ENCODE measurements at places on chromosomes 4 and X. TPM values are rescaled to one million over a fixed set of nuclear protein-coding genes. Genes with fewer than 3 reads are reported as not detected.

DNA sequence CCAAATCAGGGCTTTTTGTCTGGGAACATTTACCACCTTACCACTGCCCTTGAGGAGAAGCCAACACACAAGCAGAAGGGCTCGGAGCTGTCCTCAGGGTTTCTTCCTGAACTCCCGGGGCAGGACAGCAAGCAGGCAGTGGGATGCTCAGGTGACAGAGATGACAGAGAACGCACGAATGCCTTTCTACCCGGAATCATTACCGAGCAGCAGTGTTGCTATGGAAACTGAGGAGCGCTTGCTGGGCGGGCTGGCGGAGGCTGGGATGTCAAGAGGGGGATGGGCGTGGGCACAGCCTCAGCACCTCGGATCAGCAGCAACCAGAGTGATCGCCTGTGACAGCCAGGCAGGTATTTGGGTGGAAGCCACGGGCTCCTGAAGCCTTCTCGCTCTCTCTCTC lies 17.8 kb downstream of the SSR4 start:
- DNase-seq: no peak

GRIA3 gene
- not detected for total RNA-seq

GRCh38 chr4:173520921-173521466 lies 9.0 kb downstream of the HAND2 start:
- DNase-seq: no peak

DNA sequence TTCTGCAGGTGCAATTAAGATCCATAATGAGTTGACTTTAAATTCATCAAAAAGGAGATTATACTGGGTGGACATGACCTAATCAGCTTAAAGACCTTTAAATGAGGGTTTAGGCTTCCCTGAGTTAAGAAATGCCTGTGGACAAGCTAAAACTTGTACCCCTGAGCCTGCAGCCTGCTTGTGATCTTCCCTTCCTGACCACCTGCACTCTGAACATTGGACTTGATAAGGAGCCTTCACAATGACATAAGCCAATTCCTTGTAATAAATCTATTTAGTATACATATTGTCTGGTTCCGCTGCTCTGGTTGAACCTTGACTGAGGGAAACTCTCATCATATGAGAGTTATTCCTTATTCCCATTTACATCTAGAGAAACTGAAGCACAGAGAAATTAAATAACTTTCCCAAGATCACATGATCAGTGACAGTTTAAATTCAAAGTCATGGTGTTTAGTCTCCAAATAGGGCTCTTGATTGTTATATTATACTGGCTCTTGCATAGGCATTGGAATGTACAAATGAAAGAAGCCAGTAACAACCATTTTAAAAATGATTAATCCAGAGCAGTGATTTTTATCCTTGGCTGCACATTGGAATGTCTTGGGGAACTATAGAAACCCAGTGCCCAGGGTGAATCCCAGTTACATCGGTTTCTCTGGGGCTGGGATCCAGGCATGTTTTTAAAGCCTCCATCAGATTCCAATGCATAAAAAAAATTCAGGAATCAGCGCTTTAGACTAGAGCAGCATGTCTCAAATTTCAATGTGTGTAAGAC lies 136.1 kb downstream of the MSL3 start:
- no peak for DNase-seq

DNA sequence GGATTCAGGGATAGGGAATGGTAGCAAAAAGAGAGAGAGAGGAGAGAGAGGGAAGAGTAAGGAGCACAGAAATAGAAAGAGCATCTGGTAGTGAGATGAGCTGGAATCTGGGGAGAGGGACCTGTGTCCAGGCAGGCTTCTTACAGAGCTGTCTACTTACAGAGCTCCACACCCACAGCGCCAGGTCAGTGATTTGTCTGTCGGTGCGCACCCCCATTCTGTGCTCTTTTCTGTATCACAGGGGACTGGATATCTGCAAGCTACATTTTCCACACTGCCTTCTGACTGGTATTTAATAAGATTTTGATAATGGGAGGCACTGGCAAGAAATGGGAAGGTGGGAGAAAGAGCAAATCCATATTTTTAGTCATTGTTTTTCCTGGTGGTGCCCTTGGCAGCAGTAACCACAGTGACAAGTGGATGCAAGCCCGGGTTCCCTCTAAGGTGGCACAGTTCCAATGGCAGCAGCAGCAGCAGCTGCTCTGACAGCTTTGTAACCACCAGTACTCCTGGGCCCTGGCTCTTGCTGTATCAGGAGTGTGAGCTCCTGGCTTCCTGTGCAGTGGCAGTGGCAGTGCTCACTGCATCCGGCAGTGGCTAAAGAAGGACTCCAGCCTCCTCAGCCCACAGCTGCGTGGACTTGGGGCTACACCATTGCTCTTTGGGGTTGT lies 300.5 kb downstream of the TRIML1 start:
- DNase-seq: peak; percentile 24

GRCh38 chr4:15868111-15868510 lies 70.4 kb downstream of the FGFBP1 start:
- peak; percentile 19 for DNase-seq

WDR1 gene
- 310 TPM for total RNA-seq

P2RY10 gene
- total RNA-seq: not detected

- DNase-seq: no peak
These were observed 246.7 kb upstream of the DIPK2B start for GRCh38 chrX:45447331-45447730.

CENPVL2 gene
- total RNA-seq: not detected

KLHL13 gene
- total RNA-seq: 0.13 TPM

DNA sequence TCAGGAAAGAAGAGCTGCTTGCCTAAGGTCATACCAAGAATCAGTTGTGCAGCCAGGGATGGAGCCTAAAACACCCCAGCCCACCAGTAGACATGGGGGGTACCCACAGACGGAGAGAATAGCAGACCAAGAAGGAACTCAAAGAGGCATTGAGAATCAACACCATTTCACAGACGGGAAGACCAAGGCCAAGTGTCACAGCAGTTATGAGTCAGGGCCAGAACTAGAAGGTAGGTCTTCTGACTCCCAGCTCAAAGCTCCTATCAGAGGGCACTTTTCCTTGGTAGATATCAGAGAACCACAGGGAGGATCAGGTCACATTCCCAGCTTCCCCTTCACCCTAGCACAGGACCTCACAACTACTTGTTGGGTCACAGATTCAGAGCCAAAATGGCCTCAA lies 14.5 kb downstream of the OTUD5 start:
- no peak for DNase-seq

DNA sequence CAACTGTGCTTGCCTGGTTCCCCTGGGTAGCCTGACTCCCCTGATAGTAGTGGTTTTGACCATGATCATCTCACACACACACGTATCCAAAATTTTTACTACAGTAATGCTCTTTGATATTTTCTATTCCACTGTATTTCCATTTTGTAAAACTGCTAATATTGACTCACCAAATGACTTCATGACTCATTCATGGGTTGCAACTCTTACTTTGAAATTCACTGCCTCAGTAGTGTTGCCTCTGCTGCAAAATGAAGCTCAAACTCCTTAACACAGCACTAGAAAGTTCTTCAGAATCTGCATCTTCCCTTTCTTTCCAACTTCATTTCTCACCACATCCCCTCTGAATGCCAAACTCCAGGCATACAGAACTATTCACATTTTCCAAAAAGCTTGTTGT lies 20.3 kb downstream of the QRFPR start:
- no peak for DNase-seq

DNA sequence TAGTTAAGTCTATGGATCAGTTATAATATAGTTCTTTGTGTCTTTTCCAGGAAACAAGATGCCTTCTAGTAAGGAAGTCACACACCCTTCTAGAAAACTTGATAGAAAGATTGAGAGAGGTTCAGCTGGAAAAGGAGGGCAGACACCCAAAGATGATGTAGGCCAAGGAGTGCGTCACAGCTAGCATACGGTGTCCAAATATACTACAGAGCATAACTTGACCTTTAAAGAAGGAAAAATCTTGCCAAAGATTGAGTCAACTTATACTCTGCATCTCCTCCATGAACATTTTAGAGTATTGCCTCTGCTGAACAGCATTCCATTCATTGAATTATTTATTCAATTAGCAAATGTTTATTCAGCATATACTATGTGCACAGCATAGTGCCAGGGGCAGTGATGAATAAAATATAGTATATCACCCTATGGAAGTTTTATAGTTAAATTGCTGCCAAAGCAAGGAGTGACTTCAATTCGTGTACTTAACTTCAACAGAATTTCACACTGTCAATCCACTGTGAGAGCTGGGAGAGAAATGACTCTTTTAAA lies 51.9 kb upstream of the SLC6A14 start:
- no peak for DNase-seq

- no peak for DNase-seq
These were observed 27.5 kb upstream of the PCDH18 start for GRCh38 chr4:137559801-137560200.

- no peak for DNase-seq
These were observed 9.7 kb downstream of the MAEA start for GRCh38 chr4:1299301-1299860.

DNA sequence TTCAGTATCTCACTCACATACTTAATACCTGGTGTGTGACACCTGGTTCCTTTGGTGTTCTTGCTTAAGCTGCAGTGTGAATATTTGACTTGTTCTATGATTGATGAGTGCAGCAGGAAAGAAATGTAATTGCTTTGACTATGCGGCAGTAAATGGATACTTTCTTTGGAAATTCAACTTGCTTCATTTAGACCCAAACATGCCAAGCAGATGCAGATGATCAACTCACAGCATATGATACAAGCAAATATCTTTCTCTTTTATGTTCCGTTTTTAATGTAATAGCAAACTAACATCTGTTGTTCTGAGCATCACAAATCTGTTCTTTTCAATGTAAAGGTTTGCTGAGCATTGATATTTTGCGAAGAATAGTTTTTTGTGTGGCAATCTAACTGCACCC lies 549.5 kb downstream of the C4orf33 start:
- DNase-seq: no peak

RTL3 gene
- not detected for total RNA-seq

GRCh38 chr4:108263057-108263456 lies 94.3 kb upstream of the LEF1 start:
- DNase-seq: no peak

DGAT2L6 gene
- not detected for total RNA-seq

GRCh38 chrX:119147486-119147885 lies 19.9 kb upstream of the KIAA1210 start:
- peak; percentile 36 for DNase-seq

SAGE1 gene
- total RNA-seq: not detected

- DNase-seq: no peak
These were observed 244.5 kb upstream of the TLL1 start for GRCh38 chr4:165628572-165628971.

DNA sequence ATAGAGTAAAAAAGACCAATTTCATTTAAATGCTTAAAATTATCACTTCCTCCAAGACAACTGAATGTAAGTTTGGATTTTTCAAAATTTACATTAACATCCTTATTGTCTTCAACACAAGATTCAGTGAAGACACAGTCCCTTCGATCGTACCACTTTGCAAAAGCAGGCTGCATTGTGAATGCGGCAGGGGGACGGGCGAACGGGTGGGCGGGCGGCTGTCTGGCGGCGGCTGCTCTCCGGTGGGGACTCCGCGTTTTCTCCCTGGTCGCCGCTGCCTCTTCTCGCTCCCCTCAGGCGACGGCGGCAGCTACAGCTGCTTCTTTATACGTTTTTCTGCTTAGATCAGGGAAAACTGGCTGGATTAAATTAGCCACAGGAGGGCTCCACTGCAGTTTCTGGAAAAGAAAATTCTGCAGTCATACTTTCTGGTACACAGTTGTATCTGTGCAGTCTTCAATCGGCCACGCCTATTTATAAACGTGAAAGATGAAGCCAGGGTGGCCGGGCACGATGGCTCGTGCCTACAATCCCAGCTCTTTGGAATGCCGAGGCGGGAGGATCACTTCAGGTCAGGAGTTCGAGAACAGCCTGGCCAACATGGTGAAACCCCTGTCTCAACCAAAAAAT lies 33.9 kb upstream of the HPF1 start:
- peak; percentile 42 for DNase-seq

SHROOM4 gene
- total RNA-seq: 3.8 TPM

GRCh38 chr4:118082182-118082581 lies 47.9 kb downstream of the NDST3 start:
- no peak for DNase-seq

DNA sequence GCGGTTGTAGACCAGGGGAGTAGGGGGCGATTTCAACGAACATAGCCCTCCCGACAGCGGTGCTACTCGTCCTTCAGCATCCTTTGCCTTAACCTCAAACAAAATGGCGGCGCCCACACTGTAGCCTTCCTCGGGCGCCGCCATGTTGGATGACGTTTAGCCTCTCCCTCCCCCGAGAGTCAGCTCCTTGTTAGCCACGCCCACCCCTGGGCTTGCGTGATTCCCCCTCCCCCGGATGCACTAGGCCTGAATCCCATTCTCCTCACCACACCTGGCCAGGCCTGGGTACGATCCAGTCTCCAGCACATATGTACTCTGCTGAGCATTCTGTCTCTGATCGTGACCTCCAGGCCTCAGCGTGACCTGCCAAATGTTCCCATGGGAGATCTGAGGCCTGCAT lies 49.0 kb upstream of the ZNF157 start:
- no peak for DNase-seq

- peak; percentile 20 for DNase-seq
These were observed 452.9 kb downstream of the SPRY1 start for GRCh38 chr4:123849495-123849894.

HAND2 gene
- total RNA-seq: not detected

Measured in HT-29 (cell line).